ENCODE measurements at places on chromosomes 1 and 21.

- DNase-seq = no peak
Observed at GRCh38 chr1:178540204-178540603, 27.3 kb downstream of the TEX35 start.

- DNase-seq = no peak
Observed at GRCh38 chr1:39524591-39525365, 33.3 kb downstream of the BMP8A start.

DNA sequence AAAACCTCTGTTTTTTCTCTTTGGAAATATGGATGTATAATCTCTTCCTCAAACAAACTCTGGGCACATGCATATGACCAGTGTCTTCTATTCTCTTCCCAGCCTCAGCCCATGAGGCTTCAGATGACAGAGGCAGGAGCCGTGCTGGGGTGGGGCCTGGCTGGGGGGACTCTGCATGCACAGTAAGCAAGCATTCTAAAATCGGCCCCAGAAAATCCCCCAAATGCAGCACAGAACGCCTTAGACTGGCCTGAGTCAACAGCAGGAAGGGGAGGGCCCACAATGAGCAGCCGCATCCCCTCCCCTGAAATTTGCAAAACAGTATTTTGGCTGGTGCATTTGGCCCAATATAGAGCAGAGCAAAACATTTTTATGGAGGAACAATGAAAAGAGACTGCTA, 47.8 kb downstream of the ITPKB start:
- peak; percentile 62 for DNase-seq

DNA sequence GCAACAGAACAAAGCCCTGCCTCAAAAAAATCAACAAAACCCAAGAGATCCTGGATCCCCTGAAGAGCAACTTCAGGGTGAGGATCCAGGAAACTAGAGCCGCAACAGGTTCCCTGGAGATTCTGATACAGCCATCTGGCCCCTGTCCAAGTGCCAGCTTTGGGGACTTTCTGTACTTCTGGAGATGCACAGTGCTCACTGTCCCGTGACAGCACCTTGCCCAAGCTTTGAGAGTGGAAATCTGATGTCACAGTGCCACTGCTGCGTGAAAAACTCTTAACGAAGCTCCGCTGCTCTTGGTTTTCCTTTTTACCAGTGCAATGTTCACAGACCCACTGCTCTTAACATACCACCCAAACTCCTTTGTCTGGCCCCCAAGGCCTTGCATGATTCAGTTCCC, 26.3 kb downstream of the STK40 start:
- DNase-seq = no peak

GRCh38 chr1:61079296-61079897, 3.0 kb upstream of the NFIA start:
- DNase-seq = no peak

GRCh38 chr1:54874079-54874830, 12.7 kb downstream of the DHCR24 start:
- no peak for DNase-seq

- DNase-seq = no peak
Observed at GRCh38 chr1:87404296-87404695, 75.6 kb downstream of the LMO4 start.

DNA sequence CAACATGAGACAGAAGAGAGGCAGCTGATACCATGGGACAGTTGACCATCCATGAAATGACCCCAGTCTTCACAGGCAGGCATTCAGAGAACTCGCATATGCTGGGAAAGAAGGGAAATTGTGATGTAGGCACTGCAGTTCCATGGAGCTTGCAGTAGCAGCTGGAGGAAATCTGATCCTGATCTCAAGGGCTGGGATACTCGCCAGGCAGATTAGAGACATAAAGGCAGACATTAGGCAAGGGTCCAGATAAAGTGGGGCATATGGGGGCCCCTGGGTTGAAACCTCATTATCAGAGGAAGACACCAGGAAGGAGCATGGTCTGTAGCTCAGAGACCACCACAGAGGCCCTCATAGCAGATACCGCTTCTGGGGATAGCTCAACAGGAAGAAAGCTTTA, 48.7 kb upstream of the TNR start:
- DNase-seq = no peak

DNA sequence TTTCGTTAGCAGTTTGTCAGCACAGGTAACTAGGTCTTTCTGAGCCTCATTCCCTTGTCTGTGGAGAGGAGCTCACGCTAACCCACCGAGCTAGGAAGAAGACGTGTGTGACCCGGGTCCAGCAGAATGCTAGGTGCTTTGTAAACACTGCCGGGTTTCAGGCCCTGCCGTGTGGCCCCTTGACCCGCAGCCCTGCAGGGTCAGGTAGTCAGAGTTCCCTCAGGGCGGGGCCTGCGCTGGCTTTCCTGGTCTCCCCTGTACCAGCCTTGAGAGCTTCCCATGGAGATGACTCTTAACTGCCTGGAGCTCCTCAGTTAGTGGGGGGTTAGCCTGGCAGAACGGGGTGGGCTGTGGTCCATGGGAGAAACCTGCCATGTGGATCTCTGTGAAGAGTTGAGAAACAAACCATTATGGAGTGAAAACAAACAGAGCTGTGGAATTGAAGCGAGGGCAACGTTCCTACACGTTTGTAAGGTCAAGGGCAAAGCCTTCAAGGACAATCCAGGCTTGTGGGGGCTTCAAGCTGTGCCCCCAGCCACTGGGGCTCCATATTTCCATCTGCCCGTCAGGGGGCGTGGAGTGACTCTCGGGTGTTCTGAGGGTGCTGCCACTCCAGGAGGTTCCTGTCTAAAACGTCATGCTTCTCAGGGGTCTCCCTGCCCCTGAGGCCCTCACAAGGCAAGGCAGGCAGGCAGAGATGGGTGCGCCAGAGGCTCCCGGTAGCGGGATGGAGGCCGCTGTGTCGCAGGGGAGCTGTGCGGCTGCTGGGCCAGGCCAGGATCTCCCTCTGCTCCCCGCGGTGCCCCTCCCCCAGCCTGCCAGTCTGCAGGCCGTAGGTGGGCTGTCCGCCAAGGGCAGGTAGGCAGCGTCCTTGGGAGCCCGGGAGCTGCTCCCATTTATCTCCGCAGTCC, 23.8 kb downstream of the LHX4 start:
- DNase-seq = no peak

GRCh38 chr1:169726851-169727250, 7.0 kb downstream of the SELE start:
- no peak for DNase-seq

GRCh38 chr1:6168947-6169586, 11.1 kb downstream of the CHD5 start:
- no peak for DNase-seq

GRCh38 chr1:100458661-100459357, 79.1 kb upstream of the GPR88 start:
- DNase-seq = no peak

- no peak for DNase-seq
Observed at GRCh38 chr21:21231913-21232312, 233.7 kb downstream of the NCAM2 start.

DNA sequence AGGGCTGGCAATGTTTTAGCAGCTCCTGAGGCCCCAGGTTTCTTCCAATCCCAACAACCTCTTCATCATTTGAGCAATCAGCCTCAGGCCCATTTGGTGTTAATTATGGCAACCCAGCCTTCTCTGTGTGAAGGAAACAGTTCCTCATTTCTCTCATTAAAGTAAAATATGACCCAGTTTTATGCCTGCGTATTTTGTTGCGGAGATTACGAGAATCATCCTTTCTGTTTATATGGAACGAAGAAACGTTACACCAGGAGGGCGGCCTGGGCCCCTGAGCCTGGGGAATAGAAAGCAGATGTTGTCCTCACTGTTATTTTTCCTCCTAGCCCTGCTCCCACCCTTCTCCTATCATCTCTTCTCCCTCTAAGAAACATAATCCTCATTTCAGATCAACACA, 332.2 kb upstream of the USP24 start:
- no peak for DNase-seq

GRCh38 chr1:225471453-225472301, 43.8 kb upstream of the LBR start:
- DNase-seq = no peak

- no peak for DNase-seq
Observed at GRCh38 chr1:26127235-26128163, 15.9 kb downstream of the PDIK1L start.

DNA sequence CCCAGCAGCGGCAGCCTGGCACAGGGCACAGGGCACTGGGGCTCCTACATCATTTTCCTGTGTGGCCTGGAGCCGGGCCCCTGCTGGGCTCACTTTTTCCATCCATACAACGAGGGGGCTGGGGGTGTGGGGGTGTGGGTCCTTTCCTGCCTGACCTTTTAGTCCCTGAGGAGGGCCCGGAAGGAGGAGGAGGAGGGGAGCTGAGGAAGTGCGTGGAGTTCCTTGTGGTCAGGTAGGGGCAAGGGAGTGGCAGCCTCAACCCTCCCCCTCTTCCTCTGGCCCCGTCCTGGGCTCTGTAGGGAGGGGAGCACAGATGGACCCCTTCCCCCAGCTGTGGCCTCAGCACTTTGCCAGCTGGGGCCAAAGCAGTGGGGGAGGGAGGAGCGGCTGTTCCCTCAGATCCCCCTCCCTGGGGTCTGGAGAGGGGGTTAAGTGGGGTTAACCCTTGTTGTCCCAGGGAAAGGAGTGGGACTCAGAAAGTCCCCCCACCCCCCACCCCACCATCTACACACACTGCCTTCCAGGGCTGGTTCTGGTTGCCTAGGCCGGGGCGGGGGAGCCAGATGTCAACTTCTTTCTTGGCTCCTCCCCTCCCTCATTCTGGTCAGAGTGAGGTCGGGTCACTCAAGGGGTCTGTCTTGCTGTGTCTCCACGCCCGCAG, 5.7 kb downstream of the NTRK1 start:
- DNase-seq = no peak

DNA sequence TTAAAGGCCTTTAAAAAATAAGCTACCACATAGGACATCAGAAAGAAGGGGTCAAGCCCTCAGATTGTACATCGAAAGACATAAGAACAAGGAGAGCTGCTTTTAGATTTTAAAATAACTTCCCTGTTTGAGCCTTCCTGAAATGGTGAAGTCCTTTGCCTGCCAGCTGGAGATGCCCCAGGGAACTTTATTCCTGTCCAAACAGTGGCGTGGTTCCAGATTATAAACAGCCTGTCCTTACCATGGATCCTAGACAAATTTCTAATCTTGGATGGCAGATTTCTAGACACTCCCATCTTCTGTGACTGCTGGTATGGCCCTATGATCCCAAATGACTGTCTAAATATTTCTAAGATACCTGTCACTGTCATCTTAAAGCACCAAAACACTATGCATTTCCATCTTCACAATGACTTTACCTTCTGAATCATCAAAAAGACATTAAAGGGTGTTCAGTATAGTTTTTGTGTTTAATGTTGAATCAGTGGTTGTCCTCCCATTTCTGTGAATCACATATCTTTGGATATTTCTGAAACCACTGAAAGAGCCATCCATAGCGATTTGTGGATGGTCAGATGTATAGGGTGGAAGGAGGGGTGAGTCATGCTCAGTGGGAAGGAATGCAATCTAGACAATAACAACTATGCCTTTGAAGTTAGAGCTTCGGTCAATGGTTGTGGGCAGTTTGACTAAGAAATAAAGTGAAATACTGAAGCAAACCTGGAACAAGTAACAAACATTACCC, 23.2 kb downstream of the ILDR2 start:
- no peak for DNase-seq

- no peak for DNase-seq
Observed at GRCh38 chr1:201006450-201006849, 17.1 kb downstream of the KIF21B start.

GRCh38 chr1:42461196-42461595, 1.9 kb upstream of the CCDC30 start:
- DNase-seq = no peak

DNA sequence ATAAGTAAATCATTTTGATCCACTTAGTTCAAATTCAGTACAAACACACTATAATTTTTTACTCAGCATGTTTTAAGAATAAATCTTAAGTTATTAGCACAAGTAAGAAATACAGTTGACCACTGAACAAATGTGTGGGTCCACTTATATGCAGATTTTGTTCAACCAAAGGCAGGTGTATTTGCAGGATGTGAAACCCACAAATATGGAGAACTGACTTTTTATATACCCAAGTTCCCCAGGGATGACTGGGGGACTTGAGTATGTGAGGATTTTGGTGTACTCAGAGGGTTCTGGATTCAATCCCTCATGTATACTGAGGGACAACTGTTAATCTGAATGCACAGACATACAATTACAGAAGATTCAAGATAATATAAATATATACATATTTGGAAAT, 25.7 kb upstream of the ERICH3 start:
- no peak for DNase-seq

DNA sequence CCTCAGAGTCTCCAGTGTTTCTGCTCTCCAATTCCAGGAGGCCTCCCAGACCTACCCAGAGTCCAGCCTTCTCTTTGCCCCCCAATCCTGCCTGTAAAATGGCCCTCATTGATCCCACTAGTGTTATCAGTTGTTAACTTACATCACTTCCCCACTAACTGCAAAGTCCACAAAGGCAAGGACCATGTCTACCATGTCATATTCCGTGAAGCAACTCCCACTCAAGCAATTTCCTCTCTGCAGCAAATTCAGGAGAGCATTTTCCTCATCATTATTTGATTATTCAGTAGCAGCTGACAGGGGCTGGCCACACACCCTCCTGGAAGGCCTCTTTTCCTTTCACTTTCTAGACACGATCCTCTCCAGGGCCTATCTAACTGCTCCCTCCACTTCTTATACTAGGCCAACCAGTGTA, 153.5 kb downstream of the RERE start:
- DNase-seq = no peak

DNA sequence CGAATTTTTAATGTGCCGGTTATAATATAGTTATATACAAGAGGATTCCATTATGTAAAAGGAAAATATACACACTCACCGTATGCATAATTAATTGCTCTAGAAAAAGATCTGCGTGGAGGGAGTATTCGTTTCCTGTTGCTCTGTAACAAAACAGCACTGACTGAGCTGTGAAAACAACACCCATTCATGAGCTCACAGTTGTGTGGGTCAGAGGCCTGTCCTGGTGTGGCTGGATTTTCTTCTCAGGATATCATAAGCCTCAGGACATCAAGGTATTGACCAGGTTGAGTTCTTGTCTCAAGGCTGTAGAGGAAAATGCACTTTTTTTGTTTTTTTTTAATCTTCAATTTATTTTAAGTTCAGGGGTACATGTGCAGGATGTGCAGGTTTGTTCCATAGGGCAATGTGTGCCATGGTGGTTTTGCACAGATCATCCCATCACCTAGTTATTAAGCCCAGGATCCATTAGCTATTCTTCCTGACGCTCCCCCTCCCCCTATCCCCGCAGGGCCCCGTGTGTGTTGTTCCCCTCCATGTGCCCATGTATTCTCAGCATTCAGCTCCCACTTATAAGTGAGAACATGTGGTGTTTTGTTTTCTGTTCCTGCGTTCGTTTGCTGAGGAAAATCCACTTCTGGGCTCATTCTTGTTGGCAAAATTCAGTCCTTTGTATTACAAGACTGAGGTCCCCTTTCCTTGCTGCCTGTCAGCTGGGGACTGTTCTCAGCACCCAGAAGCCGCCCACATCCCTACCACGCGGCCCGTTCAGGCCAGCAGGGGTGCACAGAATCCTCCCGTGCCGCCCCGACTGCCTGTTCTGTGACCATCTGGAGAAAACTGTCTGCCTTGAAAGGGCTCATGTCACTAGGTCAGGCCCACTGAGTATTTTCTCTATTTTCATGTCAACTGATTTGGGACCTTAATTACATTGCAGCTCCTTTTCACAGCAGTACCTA, 87.4 kb upstream of the ERRFI1 start:
- no peak for DNase-seq

- no peak for DNase-seq
Observed at GRCh38 chr1:22320587-22321344, 130.9 kb upstream of the ZBTB40 start.
